ENCODE measurements at places on chromosomes 3 and 15. TPM values are rescaled to one million over a fixed set of nuclear protein-coding genes. Genes with fewer than 3 reads are reported as not detected.

ZNF662 gene
- 0.74 TPM for total RNA-seq

SEC62 gene
- total RNA-seq: 52.3 TPM

ROPN1 gene
- total RNA-seq: not detected

ATOSA gene
- total RNA-seq: 35.8 TPM

CCR9 gene
- not detected for total RNA-seq

ZNF385D gene
- 11.5 TPM for total RNA-seq

ZNF80 gene
- not detected for total RNA-seq

GRCh38 chr3:18179521-18179920 is 245.6 kb downstream of the SATB1 start:
- DNase-seq: no peak

DNA sequence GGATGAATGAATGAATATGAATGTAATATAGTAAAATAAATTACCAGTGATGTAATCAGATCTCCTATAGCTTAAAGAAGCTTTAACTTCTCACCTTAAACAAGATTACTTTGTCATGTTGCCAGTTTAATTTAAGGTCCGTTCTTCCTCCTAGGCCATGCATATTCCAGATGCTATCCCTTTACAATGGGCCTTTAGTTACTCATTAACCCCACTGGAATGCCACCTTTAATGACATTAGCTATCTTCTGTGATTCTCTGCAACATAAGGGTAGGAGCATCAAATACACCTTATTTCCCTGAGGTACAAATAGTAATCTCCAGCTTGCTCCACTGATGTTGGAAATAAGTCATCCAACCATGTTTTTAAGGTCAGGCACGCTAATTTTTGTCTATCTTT is 63.0 kb upstream of the TIMP4 start:
- DNase-seq: no peak

GRCh38 chr3:119835556-119835955 is 53.7 kb downstream of the NR1I2 start:
- DNase-seq: no peak

GRCh38 chr15:69783211-69783610 is 314.5 kb downstream of the TLE3 start:
- DNase-seq: no peak

- no peak for DNase-seq
Observed at GRCh38 chr3:186705882-186706780, 11.0 kb upstream of the KNG1 start.

- DNase-seq: no peak
Observed at GRCh38 chr15:43941071-43941470, 114.3 kb downstream of the WDR76 start.

- DNase-seq: peak; percentile 60
Observed at GRCh38 chr3:194315965-194316361, 35.2 kb downstream of the CPN2 start.

- no peak for DNase-seq
Observed at GRCh38 chr3:39388741-39389248, 5.6 kb downstream of the SLC25A38 start.

DNA sequence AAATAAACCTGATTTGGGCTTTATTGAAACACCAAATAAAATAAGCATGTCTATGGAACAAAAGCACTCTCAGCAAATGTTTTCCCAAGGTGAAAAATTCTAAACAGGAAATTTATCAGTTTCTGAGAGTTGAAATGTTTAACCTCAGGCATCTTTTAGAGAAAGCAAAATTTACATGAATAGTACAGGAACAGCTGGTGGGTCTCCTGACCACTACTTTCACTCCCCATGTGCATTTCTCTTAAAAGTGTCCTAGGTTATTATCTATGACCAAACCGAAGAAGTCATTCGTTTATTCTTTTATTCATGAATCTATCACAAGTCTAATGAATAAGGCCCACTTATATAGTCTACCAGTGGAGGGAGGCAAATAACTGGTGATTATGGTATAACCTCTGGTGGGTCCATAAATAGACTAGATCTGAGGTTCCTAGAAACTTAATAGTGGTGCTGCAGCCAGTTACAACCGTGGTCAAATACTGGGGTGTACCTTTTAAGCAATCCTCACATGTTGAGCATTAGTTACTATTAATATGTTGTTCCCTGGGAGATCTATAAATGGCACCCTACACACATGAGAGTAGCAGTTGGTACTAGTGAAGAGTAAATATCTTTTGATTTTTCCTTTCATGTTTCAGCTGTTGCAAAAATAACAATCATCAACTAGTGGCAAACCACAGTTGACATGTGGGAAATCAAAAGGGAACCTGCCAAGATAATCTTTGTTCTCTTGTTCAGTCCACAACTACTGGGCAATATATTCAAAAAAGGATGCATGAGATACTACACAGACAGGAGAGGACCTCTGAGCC is 169.3 kb upstream of the STAC start:
- DNase-seq: peak; percentile 13

GRCh38 chr3:188832961-188833721 is 338.6 kb upstream of the TPRG1 start:
- DNase-seq: peak; percentile 3

DNA sequence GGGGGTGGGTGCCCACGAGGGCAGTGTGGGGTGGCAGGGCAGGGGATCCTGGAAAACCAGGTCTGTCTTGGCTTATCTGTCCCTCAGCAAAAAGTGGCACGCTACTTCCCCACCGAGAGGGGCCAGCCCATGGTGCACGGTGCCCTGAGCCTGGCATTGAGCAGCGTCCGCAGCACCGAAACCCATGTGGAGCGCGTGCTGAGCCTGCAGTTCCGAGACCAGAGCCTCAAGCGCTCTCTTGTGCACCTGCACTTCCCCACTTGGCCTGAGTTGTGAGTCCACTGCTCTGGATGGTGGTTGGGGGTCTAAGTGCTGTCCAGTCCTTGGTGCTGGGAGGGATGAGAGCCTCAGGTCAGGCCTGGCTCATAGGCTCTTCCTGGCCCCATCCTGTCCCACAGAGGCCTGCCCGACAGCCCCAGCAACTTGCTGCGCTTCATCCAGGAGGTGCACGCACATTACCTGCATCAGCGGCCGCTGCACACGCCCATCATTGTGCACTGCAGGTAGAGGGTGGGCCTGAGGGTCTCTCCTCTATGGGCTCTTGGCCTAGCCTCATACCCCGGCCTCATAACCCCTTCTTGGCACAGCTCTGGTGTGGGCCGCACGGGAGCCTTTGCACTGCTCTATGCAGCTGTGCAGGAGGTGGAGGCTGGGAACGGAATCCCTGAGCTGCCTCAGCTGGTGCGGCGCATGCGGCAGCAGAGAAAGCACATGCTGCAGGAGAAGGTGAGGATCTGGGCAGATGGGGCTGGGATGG is 31.1 kb downstream of the PTPN23 start:
- DNase-seq: no peak

DNA sequence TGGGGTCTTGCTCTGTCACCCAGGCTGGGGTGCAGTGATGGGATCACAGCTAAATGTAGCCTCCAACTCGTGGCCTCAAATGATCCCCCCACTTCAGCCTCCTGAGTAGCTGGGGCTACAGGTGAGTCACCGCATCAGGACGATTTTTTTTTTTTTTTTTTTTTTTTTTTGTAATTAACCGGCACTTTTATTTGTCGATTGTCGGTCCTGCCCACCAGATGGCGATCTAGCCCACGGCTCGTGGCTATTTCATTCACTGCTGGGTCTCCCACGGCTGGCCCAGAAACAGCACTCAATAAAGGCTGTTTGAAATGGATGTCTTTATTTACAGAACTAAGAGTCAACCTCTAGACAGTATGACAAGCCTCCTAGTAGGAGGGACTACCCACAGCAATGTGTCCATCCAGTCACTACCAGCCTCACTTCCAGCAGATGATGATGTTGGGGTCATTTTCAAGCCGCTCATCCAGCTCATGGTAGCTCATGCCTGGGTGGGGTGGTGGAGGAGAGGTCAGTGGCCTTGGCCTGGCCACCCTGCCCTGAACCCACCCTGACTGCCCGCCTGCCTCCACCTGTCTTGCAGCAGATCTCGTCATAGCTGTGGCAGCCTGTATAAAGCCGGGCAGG is 1.8 kb upstream of the ZMYND10 start:
- DNase-seq: peak; percentile 75

DNA sequence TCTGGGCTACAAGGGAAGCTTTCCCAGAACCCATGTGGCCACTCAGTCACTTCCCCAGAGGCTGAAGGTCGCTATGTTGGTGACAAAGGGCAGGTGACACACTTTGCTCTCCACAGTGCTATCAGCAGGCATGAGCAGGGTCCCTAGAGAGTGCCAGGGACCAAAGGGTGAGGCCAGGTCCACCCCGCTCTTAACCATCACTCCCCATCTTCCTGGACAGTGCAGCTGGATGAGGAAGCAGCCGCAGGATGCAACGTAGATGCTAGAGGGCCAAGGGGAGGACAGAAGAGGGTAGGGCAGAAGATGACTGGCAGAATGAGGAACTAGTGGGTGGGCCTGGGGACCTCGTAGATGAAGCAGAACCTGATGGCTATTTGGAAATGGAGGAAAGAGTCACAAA is 13.6 kb upstream of the LTF start:
- DNase-seq: no peak

DNA sequence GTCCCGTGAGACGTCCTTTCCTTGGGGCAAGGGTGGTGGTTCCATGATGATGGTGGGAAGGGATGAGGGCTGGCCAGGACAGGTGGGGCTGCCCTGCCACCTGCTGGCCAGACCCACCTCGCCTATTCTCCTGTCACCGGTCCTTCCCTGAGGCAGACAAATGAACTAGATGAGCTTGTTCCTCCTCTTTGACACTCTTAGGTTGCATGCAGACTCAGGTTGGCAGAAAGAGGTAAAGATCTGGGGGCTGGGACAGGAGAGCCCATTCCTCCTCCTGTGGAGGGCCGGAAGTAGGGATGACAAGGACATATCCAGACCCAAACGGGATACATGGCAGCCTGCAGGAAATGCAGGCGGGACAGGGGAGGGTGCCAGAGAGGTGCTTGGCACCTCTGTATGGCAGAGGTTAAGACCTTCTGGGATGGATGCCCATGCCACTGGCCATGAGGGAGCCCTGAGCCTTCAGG is 38.6 kb downstream of the ACSBG1 start:
- no peak for DNase-seq

DNA sequence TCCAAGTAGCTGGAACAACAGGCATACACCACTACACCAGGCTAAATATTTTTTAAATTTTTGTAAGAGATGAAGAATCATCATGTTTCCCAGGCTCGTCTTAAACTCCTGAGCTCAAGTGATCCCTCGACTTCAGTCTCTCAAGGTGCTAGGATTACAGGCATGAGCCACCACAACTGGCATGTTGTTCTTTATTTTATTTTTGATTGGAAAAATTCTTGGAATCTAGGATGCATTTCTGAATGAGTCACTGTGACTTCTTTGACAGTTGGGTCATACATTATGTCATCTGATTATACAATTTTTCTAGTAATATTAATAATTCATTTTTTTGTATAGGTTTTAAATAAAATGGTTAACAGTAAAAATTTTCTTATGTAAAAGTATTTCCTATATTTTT is 870.2 kb downstream of the SI start:
- peak; percentile 0 for DNase-seq

- DNase-seq: no peak
Observed at GRCh38 chr3:7518026-7518425, 657.1 kb downstream of the GRM7 start.

DNA sequence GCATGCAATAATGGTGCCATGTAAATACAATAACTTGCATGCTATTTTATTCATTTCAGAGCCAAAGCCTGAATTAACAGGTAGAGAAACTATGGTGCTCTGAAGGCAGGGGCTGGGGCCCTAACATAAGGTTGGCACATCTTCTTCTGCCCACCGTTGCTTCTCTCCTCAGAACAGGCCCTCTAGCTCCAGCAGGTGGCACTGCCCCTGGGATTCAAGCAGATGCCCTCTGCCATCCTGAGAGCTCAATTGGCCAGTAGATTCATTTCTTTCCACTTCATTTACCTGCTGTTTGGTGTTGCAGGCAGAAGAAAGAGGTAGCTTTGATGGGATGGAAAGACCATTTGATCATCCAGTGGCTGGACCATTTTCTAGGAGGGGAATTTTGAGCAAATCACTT is 130.5 kb downstream of the FOXB1 start:
- no peak for DNase-seq

GRCh38 chr3:36211652-36211999 is 168.7 kb upstream of the STAC start:
- no peak for DNase-seq

Data from fibroblast of the aortic adventitia (primary cell).